ENCODE measurements at places on chromosomes 2 and 18.

DNA sequence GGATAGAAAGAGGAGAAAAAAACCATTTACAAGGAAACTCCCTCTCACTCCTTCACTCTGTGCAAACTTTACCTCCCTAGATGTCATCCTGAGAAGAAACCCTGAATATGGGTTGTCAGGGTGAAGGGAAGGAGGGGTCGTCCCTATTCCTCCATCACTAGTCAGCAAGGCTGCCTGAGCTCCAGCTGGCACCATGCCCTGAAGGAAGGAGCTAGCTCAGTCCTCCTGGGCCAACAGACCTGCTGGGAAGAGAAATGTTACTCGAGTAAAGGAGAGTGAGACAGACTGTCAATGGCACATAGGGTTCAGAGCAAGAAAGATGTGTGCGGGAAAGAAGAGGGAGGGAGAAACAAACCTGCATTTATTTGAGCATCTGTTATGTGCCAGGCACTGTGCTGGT is 18.3 kb upstream of the EPAS1 start:
- DNase-seq, result no peak

DNA sequence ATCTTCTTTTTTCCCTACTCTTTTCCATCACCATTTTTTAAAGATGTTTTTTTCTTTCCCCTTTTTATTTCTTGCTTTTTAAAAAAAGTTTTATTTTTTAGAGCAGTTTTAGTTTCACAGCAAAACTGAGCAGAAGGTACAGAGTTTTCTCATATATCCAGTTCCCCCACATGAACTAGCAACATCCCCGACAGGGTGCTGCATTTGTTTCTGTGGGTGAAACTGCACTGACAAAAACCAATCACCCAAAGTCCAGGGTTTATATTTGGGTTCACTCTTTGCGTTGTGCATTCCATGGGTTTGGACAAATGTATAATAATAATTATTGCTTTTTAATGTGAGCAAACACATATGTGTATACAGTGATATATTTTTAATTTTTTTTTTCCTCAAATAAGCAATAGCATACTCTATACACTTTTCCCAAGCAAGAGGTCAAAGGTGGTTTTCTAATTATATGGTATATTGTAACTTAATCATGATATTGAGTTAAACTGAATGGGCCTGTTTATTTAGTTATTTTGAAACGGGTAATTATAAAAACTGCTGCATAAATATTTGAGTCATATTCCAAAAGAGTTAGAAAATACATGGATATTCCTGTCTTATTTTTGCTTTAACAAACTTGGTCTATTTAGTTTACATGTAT is 50.3 kb downstream of the NCK2 start:
- no peak for DNase-seq

- DNase-seq, result no peak
These were observed 269.8 kb upstream of the HDAC4 start for GRCh38 chr2:239670463-239671120.

GRCh38 chr2:17422061-17422460 is 96.2 kb downstream of the RAD51AP2 start:
- DNase-seq, result no peak

Measured in activated T-cell treated with anti-CD3 and anti-CD28 coated beads for 24 hours (primary cell).